ENCODE measurements at places on chromosomes 4 and X.
A peak's percentile ranks its signal among the peaks of the same experiment; 100 is the strongest.

GRCh38 chr4:169593050-169593560 lies 19.3 kb downstream of the NEK1 start:
- DNase-seq = no peak

DNA sequence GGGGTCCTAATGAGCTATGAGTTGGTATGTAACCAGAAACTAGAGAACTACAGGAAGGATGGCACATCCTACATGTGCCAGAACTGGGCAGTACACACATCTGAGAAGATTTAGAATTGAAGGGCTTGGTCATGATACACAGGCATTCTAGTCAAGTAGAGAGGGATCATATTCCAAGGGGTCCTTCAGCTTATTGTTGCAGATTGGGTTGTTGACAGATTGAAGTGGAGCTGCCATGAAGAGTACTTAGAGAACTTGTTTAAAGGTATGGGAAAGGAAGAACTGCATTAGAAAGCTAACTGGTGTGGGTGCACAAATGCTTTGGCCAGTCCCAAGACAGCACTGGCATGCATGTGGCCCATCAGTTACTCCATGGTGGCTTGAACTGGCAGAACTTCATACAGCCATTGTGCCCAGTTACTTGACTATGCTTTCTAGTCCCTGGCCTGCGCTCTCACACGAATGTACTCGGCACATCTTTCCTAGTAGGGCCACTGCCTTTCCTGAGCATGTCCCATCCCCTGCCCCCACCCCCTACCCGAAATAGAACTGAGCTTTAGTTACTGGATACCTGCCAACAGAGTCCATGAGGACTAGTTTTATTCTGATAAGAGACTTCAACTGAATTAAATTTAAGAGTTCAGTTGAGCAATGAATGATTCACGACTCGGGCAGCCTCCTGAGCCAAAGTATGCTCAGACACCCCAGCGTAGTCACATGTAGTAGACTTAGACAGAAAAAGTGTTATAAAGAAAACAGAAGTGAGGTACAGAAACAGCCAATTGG lies 64.0 kb downstream of the CCNG2 start:
- DNase-seq = no peak

DNA sequence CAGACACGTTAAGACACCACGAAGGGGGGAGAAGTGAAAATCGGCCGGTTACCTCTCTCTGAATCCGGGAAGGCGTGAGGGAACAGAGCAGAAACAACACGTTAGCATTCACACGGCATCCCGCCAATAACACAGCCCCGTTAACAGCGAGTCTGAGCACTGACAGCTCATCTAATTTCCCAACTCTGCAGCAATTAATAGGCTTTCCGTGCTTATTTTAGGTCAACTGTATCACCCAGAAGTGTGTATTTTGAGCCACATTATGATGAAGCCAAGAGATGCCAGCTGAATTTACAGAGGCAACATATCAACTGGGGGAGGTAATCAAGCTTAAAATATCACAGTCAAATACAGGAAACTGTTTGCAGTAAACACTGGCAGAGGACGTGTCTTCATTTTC lies 92.6 kb downstream of the NSUN7 start:
- no peak for DNase-seq

DNA sequence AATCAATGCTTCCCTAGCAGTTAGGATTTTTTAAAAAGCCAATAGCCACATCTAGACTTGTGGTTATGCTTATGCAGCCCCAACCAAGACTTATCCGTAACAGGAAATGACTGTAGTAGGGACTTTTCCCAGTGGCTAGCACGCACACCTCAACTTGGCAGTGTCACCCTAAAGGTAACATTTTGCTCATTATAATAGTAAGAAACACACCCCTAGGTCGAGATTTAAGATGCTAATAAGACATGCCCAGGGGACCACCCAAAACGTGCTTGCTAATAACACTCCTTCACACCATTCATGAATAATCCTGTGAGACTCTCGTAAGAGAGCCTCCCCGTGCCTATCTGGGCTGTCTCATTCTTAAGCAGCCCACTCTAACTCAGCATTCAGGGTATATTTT lies 195.3 kb downstream of the CHIC1 start:
- no peak for DNase-seq

DNA sequence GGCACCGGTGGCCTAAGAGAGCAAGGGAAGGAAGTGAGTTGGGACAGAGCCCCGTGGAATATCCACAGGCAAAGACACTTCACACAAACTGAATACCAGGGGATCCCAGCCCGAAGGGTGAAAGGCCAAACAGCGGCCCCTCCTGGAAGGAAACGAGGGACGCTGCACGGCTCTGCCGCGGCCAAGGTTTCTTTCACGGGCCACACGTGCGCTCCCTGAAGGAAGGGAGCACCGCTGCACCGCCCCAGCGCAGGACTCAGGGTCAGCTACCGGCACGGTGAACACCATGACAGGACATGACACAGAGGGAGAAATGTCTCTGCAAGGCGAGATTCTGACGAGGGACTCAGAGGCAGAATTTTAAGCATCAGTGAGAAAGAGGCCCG lies 31.5 kb upstream of the GTPBP6 start:
- DNase-seq = no peak

DNA sequence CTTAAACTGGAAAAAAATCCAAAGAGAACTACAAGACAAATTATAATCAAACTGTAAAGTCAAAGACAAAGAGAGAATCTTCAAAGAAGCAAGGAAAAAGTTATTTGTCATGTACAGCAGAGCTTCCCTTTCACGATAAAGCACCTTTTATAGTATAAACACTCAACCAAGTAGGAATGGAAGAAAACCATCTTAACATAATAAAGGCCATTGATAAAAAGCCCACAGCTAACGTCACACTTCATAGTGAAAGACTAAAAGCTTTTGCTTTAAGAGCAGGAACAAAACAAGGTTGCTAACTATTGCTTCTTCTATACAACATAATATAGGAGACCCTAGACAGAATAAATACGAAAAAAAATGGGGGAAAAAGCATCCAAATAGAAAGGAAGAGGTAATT lies 595.7 kb upstream of the POU3F4 start:
- peak; percentile 74 for DNase-seq

DNA sequence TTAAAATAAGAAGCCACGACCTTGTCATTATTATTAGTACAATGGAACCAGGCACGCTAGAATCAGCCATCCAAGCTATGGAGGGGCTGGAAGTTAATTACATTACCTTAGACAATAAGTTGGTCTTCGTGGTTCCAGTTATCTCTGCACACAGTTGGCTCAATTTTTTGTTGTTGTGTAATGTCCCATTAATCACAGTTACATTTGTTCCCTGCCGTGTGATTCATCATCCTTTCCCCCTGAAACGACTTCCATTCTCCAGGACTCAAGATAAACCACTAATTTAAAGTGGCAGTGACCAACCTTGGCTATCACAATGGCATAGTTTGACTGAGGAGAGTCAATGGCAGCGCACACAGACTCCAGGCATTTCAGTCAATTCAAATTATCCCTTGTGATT lies 905.0 kb downstream of the RAB28 start:
- no peak for DNase-seq

DNA sequence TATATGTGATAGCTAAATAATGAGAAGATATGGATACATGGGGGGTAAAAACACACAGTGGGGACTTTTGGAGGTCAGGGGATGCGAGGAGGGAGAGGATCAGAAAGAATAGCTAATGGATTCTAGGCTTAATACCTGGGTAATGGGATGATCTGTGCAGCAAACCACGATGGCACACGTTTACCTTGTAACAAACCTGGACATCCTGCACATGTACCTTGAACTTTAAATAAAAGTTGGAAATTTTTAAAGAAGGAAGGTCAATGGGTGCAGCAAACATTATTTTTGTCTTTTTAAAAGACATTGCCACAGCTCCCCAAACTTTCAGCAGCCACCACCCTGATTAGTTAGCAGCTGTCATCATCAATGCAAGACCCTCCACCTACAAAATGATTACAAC lies 29.7 kb upstream of the UGT2B15 start:
- DNase-seq = no peak

DNA sequence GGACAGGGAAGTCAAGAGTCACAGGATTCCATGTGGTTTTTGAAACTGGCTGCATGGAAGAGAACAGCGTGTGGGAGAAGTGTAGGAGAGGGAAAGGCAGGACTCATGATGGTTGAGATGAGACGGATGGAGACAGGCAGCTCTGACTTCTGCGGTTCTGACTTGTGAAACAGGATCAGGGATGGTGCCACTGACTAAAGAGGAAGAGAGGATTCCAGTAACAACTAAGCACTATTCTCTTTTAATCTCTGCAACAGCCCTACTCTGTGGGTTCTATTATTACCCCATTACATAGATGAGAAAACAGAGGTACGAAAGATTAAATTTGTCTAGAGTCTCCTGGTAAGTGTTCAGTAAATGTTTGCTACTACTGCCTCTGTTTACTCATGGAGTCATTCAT lies 156.3 kb downstream of the CBR4 start:
- no peak for DNase-seq

DNA sequence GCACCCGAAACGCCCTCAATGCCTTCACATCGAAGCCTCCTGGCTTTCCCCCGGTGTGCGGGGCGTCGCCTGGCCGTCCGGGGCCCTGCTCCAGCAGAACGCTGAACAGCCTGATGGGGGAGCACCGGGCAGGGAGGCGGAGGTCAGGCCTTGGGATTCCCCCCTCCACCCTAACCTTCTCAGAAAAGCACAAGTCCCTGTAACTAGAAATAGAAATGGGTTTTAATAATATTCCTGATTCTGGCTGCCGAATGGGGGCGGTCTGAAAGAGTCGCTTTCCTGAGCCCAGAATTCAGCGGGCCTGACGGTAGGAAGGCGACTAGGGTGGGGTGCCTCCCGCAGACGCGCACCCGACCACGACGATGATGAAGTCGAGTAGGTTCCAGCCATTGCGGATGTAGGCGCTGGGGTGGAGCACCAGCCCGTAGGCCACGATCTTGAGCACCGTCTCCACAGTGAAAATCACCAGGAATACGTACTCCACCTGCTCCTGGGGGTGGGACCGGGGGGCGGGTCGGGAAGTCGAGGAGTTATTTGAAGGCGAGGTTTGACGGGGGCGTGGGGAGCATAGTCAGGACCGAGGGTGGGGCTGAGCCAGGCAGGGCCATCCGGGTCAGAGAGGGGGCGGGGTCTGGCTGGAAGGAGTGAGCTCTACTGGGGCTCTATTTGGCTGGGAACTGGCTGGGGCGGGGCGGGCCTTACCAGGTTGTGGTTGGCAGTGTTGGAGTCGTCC lies 2.5 kb downstream of the CACNA1F start:
- peak; percentile 36 for DNase-seq

- no peak for DNase-seq
Measured at GRCh38 chrX:122512561-122513072, 671.5 kb upstream of the GRIA3 start.

GRCh38 chr4:3261411-3262207 lies 12.7 kb downstream of the MSANTD1 start:
- no peak for DNase-seq

GRCh38 chrX:39891781-39892180 lies 206.0 kb downstream of the BCOR start:
- DNase-seq = no peak

DNA sequence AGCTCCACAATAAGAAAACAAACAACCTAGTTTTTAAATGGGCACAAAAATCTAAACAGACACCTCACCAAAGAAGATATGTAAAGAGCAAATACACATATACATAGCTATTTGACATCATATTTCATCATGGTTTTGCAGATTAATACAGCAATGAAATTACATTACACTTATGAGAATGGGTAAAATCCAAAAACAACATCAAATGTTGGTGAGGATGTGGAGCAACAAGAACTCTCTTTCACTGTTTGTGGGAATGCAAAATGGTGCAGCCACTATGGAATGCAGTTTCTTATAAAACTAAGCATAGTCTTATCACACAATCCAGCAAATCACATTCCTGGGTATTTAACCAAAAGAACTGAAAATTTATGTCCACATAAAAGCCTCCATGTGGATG lies 25.0 kb downstream of the TLR6 start:
- no peak for DNase-seq

GRCh38 chr4:140094438-140095420 lies 59.3 kb downstream of the MAML3 start:
- DNase-seq = no peak

DNA sequence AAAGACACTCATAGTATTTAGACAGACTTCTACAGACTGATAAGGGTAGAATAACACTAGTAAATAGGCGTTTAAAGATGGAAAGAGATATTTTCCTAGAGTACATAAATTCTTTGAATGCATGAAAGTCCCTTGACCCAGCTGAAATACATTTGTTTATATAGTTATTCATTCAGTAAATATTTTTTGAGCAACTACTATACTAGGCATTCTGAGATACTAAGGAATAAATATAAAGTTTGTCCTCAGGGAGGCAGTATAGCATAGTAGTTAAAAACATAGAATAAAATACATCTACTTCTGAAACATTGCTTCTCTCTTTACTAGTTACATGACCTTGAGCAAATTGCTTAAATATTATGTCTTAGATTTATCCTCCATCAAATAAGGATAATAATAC lies 27.4 kb downstream of the HMGN5 start:
- peak; percentile 51 for DNase-seq

DNA sequence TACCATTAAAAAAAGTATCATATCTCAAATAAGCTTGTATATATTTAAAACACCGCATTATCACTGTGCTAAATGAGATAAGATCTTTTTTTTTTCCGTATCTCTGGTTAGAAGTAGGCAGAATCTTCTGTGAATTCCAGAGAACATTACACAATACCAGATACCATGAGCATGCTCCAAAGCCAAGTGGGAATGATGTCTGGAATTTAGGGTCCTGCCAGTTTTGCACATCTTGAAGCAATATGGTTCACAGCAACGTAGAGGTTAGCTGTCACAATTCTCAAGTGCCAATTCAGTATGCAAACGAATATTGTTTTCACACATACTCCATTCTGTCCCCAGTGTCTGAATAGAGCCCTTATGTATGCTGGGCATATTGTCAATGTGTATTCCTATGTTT lies 127.5 kb upstream of the NEIL3 start:
- DNase-seq = no peak

DNA sequence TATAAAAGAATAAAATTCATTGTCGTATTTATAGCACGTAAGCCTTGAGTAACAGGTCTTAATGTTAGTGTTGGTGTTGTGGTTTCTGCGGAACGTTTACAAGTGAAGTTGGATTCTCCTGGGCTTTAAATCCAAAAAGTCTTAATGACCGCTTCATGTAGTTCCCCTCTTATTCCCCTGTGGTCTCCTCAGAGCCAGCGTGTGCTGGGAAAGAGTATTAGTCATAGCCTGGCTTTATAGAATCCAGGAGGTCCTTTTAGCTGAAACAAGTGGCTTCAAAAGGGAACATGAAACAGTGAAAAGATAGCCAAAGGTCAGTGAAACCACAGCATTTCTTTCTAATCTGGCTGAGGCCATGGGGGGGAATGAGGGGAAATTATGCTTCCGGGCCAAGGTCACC lies 79.1 kb downstream of the CLCN4 start:
- DNase-seq = no peak

GRCh38 chr4:90099812-90100211 lies 27.4 kb upstream of the CCSER1 start:
- no peak for DNase-seq

GRCh38 chrX:19579485-19579884 lies 64.2 kb upstream of the MAP3K15 start:
- no peak for DNase-seq

All from SK-MEL-5 (cell line).